ENCODE measurements at places on chromosomes 16 and 17.

DNA sequence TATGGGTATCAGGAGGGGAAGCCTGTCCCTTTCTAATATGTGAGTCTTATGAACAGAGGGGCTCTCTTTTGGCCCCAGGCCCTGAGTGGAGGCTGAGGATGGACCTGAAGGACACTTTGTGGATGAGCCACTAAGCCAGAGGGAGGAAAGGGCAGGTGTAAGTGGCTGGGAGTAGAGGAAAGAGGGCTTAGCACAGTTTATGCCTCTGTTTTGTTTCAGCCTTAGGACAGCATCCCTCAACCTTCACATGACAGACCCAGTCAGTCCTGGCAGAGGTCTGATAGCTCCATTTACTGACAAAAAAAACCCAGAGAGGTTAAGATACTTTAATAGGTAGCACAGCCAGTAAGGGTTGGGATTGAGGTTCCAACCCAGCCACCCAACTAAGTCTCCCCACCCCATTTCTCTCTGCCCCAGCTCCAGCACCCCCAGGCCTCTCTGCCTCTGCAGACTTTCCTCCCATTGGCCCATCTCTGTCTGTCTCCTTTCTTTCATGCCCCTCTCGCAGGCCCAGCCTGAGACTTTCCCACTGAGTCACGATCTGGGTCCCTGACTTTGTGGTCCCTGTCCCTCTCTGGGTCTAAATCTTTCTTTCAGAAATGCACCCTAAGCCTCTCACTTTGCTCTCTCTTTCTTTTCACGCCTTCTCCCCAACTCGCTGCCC, 4.7 kb upstream of the TBX21 start:
- DNase-seq = no peak

DNA sequence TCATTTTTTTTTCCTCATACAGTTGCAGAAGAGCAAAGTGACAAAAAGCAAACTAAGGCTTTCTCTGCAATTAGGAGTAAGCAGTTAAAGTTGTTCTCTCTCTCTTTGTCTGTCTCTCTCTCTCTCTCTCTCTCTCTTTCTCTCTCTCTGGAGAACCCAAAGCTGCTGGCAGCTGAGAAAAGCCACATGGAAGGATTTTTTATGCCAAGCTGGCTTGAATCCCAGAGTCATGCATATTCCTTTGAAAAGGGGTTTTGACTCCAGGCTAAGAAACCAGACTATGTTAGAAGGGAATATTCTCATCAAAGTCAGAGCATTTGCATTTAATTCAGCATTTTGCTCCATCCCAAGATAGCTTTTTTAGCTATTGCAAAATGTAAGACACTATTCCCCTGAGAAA, 1114.2 kb upstream of the GOT2 start:
- DNase-seq = no peak

GRCh38 chr17:38898291-38898679, 27.1 kb upstream of the LASP1NB start:
- DNase-seq = no peak

DNA sequence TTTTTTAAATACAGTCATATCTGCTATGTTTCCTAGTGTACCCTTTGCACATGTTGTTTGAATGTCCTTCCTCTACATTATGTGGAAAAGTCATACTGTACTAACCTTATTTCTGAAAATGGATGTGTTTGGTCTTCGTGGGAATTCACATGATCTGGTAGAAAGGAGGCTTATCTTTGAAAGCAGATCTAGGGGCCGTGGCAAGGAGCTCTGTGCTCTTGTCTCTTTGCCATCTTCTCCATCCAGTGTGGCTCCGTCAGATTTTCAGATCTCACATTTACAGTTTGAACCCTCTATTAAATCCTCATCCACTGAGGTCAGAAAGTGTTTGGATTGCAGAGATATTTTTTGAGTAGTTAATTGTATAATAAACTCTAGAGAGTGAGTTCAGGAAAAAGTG, 32.9 kb downstream of the MAP2K4 start:
- DNase-seq = no peak

- DNase-seq = no peak
Observed at GRCh38 chr17:50635732-50635981, 976 bp downstream of the ABCC3 start.

DNA sequence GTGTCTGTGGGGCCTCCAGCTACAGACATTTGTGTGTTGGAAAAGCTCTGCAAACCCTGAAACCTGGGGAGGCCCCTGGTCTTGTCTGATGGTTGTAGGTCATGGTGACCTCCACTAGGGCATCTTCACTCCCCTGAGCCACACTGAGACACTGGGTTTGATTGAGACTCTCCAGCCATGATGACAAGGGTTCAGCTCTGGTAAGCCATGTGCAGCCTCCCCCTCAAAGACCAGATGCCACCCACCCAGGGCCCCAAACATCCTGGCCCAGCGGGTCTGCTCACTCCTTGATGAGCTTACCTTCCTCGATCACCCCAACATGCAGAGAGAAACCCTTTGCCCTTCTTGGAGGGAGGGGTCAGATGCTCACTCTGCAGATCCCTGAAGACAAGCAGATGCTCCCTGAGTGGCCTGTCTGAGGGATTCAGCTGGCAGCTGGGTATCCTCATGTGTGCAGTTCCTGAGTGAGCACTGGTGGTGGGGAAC, 101.6 kb downstream of the METRNL start:
- DNase-seq = no peak

- DNase-seq = no peak
Observed at GRCh38 chr16:85087899-85088569, 24.2 kb downstream of the CIBAR2 start.

DNA sequence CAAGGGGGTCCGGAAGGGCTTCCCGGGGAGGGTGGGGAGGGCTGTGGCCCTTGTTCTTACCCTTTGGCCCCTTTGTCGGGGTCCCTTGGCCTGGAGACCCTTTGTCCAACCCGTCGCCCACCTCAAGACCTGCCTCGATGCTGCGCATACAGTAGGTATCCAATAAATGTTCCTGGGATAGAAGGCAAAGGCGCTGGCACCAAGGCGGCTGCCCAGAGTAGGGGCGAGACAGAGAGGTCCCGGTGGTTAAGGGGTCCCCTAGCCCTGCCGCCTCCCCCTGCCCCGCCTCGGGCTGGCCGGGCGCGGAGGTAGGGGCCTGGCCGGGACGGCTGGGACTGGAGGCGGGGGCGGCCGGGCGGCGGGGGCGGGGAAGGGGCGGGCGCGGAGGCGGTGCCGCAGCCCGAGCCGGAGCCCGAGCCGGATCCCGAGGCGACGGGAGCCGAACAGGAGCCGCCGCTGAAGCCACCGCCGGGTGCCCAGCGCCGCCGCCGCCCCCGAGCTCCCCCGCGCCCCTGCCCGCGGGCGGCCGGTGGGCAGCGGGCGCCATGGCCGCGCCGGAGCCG, at the start of gene NHERF2:
Gene NHERF2 (plus strand): TSS at position 442 of the 563 bp plus-strand sequence. CDS start 104 bp downstream, at position 546.
- peak; percentile 79 for DNase-seq

All from stomach (tissue), 19 donors.